Kidney (tissue), 22 donors: ENCODE measurements at places on chromosomes 1 and 21.

- no peak for DNase-seq
Measured at GRCh38 chr21:45029298-45029947, 45.0 kb upstream of the ADARB1 start.

DNA sequence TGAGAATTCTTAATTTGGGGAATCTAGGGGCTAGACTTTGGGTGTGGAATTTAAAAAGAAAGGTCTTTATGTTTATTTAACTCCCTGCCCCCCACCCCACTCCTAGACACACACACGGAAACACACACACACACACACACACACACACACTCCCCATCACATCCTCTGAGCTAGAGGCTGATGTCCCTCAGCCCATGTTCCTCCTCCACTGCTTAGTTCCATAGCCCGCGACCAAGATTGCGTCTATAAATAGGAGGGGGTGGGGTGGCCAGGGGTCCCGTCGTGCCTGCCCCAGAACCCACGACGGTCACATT lies 655 bp upstream of the KIRREL1 start:
- DNase-seq: no peak

GRCh38 chr1:16053781-16054502 lies 10.4 kb downstream of the CLCNKB start:
- DNase-seq: no peak

DNA sequence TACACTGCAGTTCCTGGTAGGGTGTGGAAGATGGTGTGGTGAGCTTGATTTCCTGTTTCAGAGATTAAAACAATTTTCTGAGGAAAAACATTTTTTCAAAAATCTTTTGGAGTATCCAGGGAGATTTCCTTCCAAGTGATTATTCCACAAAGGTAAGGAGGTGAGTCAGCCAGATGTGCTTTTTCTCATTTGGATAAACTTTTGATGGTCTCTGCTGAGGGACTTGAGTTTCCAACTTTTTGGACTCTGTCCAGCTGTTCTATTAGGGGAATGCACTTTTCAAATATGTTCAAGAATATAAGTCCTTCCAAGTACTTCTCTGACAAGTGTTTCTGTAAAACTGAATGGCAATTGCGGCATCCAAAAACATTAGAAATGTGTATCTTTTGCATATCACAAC lies 628.8 kb upstream of the ADAMTS5 start:
- no peak for DNase-seq

- no peak for DNase-seq
Measured at GRCh38 chr1:198601936-198602889, 36.6 kb upstream of the PTPRC start.

GRCh38 chr1:164748253-164748899 lies 189.4 kb downstream of the PBX1 start:
- DNase-seq: no peak

GRCh38 chr1:178241837-178242236 lies 147.9 kb downstream of the RASAL2 start:
- no peak for DNase-seq

GRCh38 chr1:20119347-20119746 lies at the start of gene PLA2G2D:
Gene PLA2G2D (minus strand): TSS chr1:20119536. CDS start chr1:20119498, 38 bp downstream.
- DNase-seq: no peak

GRCh38 chr1:2345297-2346075 lies 45.9 kb downstream of the MORN1 start:
- peak; percentile 30 for DNase-seq

DNA sequence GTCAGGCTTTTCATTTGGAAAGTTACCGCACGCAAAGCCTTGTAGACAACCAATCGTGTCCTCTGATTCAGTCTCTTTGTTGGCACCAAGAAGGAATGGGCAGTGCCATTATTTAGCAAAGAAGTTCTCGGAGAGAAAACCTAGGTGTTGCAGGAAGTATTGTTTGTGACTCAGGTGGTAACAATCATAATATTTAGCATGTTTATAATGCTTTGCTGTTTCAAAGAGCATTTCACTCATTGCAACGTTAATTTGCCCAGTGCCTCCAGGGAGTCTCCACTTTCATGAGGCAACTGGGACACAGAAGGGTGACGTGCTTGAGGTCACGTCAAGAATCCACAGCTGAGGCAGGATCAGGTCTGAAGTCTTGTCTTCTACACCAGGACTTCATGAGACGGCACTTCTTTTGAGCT lies 31.4 kb downstream of the STPG1 start:
- DNase-seq: no peak

DNA sequence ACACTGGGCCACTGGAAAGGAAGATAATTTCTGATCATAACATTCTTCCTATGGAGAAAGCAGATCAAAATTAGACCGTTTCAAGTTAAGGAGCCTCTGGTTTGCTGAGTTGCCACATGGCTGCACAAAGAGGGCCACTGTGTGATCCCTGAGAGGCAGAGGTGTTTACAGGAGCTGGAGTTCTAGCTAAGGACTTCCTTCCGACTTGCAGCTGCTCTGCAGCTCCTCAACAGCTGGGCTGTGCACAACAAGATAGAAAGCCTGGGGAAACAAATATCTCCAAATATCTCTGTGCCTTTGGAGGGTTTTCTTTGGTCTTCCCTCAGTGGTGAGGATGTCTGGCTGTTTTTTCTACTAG lies 26.8 kb downstream of the GADD45A start:
- DNase-seq: no peak

GRCh38 chr1:116203920-116204319 lies 92.7 kb downstream of the MAB21L3 start:
- no peak for DNase-seq

GRCh38 chr1:68128820-68129219 lies 78.4 kb upstream of the DIRAS3 start:
- no peak for DNase-seq

DNA sequence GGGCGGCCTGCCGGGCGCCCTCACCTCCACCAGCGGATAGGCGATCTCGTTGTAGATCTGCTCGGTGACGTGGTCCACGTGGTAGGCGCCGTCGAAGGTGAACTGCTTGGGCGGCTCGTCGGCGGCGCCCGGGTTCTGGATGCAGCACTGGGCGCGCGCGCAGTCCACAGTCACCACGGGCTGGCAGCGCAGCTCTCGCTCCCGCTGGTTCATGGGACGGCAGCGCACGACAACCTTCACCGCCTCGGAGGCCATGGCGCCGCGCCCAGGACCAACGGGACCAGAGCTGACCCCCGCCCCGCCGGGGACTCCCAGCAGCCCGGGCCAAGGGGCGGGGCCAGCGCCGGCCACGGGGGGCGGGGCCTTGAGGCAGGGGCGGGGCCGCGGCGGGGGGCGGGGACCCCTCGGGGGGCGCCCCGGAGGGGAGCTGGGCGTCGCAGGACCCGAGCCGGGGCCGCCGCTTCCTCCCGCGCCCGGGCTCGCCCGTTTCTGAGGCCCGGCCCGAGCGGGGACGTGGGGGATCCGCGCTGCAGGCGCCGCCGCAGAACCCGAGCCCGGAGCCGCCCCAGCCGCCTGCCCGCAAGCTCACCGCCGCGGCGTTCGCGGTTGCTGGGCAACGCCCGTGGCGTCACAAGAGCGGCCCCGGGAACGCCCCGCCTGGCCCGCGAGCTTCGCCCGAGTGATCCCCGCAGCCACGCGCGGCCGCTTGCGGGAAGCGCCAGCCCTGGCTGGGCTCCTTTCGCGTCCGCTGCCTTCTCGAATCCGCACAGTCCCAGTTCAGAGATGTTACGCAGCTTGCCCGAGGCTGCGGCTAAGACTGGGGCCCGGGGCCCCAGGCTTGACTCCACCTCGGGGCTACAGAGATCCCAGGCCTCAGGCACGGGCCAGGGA lies at the start of gene KIF17:
TSS of gene KIF17 (minus strand) at position 556 of the 891 bp plus-strand sequence. CDS start at position 255, 301 bp downstream.
- peak; percentile 91 for DNase-seq

GRCh38 chr1:153403421-153404085 lies 12.7 kb upstream of the S100A8 start:
- peak; percentile 2 for DNase-seq

DNA sequence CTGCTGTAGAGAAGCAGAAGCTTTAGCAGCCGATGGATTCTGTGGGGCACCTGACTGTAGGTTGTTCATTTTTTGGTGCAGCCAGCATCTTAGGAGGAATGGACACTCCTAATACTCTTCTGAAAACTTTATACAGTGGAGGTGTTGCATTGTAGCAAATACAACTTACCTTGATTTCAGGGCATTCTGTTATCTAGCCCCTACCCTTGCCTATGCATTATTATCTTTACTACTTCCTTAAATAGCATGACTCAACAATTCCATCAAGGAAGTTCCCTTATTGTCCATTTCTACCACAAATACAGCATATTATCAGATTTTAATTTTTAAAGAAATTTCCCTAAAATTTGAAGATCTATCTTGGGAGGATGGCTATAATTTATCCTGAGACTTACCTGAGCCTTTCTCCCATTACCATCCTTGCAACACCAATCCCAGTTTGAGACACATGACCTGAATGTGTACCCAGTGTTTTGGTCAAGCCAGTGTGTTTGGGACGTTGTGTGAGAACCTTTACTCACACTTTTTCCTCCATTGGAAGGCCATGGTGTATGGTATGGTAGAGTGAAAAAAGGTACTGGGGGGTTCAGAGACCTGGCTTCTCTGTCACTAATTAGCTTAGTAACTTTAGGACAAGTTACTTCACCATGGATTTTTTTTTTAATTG lies 9.2 kb downstream of the POU2F1 start:
- no peak for DNase-seq

- DNase-seq: no peak
Measured at GRCh38 chr1:81700728-81701470, 99.8 kb upstream of the ADGRL2 start.

GRCh38 chr1:63867429-63868176 lies 93.8 kb downstream of the ROR1 start:
- peak; percentile 23 for DNase-seq

- no peak for DNase-seq
Measured at GRCh38 chr1:171263901-171264300, 15.6 kb downstream of the FMO1 start.

DNA sequence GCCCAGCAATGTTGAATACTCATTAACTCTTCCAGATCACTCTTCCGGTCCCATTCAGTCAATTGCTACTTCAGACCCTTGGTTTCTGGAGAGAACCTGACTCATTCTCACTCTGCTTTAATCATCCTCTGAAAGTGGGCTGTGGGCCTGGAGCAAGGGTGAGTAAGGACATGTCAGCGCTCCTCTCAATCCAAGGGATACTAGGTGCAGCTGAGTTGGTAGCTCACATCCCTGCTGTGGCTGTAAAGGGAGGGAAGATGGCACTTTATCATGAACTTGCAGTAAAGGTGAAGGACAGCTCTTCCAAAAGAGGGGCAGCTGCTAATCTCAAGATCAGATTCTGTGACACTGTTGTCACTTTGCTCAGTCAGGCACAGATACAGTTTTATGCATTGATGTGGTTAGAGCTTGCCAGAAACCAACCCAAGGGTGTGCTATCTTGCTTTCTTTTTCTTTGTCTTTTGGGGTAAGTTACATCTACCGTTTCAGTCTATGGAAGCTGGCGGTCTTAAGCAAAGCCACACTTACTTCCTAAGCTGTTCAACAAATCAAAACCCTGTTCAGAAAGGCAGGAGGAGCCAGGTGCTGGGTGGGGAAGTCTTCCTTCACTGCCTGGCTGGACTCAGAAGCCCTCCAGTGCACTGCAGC lies 26.5 kb upstream of the NTPCR start:
- no peak for DNase-seq
